HuH-7.5 (cell line): ENCODE measurements at places on chromosomes 4 and X.
A peak's percentile ranks its signal among the peaks of the same experiment; 100 is the strongest.

DNA sequence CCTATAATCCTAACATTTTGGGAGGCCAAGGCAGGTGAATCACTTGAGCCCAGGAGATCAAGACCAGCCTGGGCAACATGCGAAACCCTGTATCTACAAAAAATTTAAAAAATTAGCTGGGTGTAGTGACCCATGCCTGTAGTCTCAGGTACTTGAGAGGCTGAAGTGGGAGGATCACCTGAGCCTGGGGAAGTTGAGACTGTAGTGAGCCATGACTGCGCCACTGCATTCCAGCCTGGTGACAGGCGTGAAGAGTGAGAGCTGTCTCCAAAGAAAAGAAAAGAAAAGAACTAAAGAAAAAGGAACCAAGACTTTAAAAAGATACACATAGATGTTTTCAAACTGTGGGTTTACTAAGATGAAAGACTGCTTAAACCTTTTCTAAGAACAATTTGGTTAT is 129.0 kb downstream of the SPCS3 start:
- DNase-seq: no peak

DNA sequence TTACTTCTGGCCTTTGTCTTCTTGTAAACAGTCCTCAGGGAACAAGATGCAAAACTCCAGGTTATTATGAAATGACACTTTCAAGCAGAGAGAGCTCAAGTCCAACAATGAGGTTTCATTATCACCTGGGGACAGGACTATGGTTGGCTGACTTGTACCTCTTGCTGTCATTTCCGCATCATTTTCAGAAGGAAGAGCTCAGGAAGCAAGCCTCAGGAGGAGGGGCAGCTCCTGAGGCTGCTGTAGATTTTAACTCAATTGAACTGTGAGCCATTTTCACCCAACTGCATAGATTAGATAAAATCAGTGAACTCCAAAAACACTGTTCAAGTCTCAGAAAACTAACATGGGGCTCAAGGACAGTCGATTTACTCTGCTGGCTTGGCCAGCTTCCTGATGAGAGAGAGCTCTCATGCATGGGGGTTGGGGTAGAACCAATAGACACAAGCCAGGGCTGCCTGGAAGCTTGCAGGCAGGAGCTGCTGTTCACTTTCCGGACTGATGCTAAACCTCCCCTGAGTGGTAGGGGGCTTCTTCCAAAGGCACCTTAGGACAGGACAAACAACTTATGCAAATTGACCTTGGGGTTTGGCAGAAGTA is 23.6 kb downstream of the TMEM255A start:
- DNase-seq: no peak

- no peak for DNase-seq
Measured at GRCh38 chrX:46686003-46686645, 72.8 kb downstream of the SLC9A7 start.

GRCh38 chr4:117560329-117560728 is 474.0 kb upstream of the NDST3 start:
- DNase-seq: no peak

GRCh38 chr4:123520325-123520724 is 123.7 kb downstream of the SPRY1 start:
- DNase-seq: no peak

DNA sequence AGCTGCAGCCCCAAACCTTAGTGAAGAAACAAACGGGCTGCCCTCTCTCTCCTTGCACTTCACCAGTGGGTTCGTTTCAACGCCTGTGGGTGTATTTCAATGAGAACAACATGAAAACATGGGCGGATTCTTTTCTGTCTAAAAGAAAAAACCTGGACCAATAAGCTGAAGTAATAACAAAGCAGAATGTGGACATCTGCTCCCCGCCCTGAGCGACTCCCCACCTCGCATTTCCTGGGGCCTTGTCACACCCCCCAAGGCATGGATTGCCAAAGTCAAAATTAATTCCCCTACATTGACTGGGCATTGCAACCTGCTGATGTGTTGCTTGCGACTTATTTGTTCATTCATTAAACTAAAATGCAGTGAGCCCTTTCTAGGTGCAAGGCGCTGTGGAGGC is 142.9 kb downstream of the BCOR start:
- DNase-seq: no peak

DNA sequence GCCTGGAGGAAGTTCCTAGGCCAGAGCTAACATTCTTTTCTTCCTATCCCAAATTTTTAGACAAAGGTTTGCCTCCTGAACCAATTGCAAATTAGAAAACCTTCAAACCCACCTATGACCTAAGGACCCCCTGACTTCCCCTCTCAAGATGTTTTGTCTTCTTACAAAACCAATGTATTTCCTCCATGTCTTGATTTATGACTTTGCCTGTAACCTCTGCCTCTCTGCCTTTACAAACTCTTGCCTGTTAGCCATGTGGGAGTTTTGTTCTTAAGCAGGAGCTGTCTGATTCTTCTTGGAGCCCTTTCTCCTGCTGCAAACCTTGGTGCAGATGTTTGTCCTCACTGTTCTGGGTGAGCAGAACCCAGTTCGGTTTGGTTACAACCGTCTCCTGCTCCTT is 222.3 kb upstream of the BOD1L1 start:
- DNase-seq: no peak

DNA sequence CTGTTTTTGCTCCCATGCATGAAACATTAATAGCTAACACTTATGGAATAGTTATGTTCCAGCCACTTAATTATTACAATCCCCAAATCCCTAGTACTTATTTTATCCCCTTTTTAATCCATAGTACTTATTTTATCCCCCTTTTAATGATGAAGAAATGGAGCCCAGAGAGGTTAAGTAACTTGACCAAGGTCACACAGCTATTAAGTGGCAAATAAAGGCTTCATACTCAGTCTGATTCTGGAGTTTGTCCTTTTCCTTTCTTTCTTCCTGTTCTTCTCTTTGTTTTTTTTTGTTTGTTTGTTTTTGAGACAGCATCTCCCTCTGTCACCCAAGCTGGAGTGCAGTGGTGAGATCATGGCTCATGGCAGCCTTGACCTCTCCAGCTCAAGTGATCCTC is 2.2 kb downstream of the NKAP start:
- no peak for DNase-seq

DNA sequence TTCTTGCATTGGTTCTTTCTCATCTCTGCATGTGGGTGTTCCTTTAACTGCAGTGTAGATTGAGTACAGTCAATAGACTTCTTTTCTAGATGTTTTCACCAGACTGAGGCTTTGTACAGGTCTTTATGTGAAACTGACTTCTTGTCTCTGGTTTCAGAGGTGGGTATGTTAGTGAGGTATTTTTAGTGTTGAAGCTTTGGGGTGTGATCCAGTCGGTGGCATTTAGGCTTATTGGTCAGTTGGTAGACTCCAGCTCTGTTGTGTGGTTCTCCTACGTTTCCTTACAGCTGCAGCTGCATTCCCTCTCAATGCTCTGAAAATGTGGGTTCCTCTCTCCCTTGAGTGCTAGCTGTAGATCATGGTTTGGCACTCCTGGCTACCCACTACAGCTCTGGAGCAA is 21.3 kb upstream of the AMBN start:
- DNase-seq: no peak

GRCh38 chr4:173243321-173243720 is 74.7 kb downstream of the GALNT7 start:
- DNase-seq: no peak

DNA sequence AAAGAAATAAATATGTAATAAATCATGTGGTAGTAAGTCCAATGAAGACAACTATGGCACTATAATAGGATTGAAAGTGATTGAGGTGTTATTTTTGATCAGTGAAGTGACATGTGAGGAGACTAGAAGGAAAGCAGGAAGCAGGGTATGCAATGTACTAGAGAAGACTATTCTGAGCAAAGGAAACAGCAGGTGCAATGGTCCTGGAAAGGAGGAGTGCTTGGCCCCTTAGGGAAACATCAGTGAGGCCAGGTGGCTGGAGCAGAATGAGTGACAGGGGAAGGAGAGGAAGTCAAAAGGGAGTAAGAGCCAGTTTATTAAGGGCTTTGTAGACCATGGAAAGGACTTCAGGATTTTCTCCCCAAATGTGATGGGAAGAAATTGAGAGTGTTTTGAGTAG is 207.6 kb upstream of the HCCS start:
- DNase-seq: no peak

DNA sequence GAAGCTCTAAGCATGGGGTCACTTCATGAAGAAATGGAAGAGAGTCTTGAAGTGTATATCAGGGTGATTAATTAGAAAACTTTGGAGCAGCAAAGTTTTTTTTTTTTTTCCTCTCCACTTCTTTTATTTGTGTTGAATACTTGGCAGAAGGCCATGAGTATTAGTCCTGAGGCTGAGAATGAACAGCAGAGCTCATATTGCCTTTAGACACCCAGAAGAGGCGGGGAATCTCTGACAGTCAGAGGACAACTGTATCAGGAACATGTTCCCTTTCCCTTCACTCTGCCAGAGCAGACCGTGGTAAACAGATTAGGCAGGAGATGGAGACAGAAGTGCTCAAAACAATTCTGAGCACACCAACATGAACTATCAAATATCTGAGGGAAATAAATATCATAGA is 300.9 kb downstream of the FAM47A start:
- DNase-seq: no peak

DNA sequence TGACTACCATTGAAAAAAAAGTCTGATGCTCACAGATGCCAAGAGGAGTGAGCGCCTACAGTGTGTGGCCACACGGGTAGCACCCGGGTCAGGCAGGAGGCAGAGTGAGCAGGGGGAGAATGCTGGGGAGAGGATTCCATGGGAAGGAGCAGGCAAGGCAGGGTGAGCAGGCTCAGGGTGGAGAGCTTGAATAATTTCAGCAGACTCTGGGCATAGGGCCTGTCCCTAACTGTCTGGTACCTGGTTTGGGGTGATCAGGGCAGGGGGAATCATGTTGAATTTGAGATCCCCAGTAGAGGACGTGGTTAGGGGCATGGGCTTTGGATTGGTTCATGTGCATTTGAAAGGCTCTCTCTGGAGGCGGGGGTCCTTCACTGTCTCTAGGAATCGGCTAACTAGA is 51.2 kb upstream of the TLR3 start:
- DNase-seq: no peak

GRCh38 chrX:133859860-133860259 is 125.5 kb downstream of the GPC3 start:
- DNase-seq: no peak

DNA sequence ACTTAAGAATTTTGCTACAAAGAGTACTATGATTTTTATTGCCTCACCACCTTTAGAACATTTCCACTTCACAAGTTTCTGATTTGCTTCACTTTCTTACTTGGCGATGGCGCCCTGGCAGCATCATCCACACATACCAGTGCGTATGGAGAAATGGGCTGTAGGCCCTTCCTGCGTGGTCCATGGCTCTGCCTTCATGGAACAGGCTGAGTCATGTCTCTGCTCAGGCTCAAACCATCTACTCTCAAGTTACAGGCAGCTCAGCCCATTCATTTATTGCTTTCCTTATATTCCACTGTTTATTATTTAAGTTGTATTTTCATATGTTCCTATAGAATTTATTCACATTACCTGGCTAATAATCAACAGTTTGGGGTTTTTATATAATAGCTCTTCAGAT is 21.1 kb downstream of the CASP3 start:
- no peak for DNase-seq

DNA sequence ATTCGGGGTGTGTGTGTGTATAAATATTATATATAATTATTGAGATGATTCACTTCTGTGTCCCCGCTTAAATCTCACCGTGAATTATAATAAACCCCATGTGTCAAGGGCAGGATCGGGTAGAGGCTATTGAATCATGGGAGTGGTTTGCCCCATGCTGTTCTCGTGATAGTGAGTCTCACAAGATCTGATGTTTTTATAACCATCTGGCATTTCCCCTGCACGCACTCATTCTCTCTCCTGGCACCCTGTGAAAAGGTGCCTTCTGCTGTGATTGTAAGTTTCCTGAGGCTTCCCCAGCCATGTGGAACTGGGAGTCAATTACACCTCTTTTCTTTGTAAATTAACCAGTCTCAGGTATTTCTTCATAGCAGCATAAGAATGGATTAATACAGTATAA is 851.4 kb upstream of the AGA start:
- no peak for DNase-seq

GRCh38 chr4:176319151-176319703 is 539 bp upstream of the SPCS3 start:
- DNase-seq: peak; percentile 9

DNA sequence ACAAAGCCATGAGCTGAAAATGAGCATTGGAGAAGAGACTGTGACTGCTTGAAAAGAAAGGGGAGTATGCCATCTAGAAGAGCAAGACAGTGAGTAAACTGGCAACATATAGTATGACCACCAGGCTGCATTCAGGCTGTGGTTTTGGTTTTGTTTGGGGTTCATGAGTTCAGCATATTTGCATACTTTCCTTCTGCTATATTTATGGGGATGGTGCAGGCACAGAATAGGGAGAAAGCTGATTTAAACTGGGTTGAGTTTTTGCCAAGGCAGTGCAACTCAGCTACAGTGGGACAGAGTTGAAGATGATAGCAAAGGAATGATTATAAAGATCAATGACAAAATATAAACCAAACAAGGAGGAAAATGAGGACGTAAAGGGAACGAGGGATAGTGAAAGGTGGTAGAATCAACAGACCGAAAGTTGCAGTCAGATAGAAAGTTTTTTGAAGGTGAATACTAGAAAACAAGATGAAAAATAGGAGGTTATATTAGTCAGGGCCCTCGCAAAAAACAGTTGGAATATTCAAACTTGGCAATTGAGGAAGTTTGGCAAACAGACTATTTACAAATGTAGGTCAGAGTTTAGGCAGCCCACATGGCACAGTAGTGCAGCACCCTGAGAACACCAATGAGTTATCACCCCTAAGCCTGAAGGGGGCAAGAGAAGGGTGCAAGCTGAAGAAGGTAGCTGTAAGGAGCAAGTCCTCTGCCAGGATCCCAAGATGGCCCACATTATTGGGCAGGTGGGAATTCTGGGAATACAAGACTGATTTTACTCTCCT is 114.8 kb upstream of the MAP9 start:
- DNase-seq: no peak

DNA sequence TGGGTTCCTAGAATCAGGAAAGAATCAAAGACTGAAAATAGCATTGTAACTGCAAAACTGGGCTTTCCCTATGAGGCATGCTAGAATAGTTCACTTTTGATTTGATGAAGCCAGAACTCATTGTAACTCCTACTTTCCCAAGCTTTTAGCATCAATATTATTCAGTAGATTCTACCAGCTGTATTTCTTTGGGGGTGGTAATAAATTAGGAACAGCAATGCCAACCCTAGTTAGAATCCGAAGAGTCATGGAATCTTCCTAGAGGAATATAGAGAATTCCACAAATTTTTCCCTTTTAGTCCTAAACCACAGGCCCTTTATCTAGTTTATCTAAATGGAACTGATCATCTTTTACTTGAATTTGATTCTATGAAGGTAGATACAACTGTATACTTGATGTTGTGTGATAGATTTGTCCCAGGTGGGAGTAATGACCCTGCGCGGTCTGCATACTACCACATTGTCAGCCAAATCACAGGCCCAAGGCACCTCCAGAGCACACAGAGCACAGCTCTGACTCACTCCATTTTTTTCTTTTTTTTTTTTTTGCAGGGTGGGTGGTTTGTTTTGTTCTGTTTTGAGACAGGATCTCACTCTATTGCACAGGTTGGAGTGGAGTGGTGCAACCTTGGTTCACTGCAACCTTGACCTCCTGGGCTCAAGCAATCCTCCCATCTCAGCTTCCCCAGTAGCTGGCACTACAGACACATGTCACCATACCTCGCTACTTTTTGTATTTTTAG is 66.6 kb downstream of the EDNRA start:
- no peak for DNase-seq
